ENCODE measurements at places on chromosomes 1 and 21.
A peak's percentile ranks its signal among the peaks of the same experiment; 100 is the strongest.

- DNase-seq: no peak
Observed at GRCh38 chr1:76086597-76086996, 12.1 kb downstream of the ST6GALNAC3 start.

DNA sequence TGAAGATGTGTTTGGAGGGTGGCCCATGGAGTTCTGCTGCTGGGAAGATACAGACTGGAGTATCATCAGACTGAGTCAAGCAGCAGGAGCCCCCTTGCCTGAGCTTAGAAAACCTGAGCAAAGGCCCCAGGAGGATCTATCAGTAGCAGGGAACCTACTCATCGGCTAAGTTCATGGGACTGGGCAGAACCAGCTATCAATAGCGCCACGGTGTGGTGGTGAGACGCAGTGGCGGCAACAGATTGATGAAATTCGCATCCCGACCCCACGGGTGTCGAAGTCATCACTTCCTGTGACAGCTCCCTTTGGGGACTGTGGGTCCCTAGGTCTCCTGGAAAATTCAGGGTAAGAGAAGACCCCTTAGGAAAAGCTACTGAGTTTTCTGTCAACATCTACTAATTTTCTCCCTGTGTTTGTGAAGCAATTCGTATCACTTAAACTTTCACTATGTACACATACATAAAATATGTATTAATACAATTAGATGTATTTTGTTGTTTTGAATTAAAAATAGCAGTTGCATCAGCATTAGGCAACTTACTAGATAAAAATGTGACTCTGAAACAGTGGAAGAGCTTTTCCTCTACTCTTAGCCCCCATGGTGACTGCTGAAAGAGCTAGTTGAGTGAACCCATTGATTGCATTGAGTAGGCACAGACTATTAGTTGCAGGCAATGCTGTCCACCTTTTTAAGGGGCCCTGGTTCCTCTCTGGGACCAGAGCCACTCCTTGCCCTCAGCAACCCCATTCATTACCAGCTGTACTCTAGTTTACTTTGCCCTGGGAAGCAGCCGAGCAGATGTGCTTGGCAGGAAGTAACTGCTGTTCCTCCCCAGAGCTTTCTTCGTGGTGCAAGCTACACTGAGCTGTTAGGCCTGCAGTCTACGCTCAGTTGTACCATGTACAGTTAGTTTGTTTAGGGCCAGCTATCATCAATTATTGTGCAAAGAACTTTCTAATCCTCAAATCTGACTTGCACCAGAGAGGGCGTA is 7.3 kb upstream of the CACNA1S start:
- DNase-seq: peak; percentile 23

DNA sequence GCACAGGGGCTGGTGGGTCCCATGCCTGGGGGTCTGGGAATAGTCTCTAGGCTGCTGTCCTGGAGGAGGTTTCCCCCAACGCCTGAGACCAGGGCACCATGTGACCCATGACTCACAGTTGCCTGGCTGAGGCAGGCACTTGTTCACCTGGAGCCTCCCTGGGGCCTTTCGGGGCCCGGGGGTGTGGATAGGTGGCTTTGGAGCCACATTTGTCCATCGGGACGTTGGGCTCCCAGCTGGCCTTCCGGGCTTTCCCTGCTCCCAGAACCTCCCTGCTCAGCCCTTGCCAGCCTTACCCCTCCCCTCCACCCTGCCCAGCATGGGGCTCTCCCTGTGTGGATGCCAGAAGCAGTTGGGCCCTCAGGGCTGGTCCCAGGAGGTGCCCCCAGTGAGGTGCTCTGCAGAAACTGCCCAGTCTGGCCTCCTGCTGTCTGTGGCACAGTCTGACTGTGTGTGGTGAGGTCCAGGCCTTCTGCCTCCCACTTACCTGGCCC is 14.2 kb downstream of the COL6A1 start:
- DNase-seq: no peak

DNA sequence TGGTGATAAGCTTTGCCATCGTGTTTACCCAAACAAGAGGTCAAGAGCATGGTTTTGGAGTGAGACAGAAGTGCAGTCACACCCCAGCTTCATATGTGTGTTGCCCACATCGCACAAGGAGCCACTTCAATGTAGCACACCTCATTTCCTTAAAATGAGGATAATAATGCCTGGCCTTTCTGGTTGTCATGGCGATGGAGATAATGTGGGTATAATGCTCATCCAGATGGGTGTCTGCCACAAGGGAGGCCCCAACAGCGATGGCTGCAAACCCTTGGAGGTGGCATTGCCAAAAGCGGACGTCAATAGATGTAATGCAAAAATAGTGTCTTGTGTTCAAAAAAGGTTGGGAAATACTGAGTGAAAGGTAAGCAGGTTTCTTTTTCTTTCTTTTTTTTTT is 83.1 kb upstream of the AJAP1 start:
- no peak for DNase-seq

DNA sequence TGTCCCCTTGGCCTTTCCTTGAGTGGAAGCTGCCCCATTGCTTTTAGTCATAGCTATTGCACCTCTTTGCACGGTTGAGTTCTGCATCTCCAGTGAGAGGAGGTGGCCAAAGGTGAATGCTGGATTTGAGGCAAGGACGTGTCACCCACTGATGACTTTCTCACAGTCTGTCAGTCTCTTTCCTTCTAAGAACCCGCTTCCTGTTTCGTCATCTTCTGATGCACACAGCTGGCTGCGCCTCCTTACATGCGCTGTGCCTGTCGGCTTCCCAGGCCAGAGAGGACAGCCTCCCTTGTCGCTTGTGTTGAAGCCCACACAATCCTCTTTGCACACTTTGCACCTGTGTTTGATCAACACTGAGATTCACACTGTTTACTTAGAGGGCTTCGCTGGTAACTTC is 41.8 kb upstream of the PWP2 start:
- no peak for DNase-seq

GRCh38 chr1:225378880-225379279 is 49.0 kb downstream of the LBR start:
- no peak for DNase-seq

DNA sequence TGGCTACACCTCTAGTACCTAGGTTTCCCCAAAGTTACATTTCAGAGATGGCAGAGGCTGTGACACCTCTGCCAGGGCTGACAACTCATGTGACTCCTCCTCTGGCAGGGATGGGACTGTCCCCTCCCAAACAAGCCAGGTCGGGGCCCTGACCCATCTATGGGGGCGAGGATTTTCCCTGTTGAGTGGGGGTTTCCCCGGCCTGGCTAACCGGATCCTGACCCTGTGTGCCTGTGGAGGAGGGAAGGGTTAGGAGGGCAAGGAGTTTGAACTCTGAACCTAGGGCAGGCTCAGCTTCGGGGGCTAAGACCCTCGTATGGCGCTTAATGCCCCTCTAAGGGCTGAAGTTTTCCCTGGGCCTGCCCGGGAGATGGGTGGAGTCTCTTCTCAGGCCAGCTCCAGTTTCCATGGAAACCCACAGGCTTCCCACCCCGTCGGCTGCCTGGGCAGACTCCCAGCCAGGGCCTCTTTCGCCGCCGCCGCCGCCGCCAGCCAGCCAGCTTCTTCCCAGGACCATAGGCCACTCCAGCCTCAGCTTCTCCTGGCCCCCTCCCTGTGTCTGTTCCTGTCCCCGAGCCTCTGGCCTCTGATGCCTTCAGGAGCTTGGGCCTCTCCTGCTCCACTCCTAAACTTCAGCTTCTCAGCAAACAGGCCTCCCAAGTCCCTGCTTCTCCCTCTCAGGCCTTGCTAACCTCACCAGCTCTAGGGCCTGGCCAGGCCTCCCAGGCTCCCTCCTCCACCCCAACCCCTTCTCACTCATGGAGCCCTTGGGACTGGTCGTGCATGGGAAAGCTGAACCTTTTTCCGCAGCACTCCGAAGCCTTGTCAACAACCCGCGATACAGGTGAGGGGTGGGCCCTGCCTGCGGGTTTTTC is at the start of gene BTBD19:
Gene BTBD19, plus strand, starts transcription at position 461 of the 875 bp plus-strand sequence. Its CDS starts 298 bp downstream, at position 759.
- DNase-seq: peak; percentile 77
